ENCODE measurements at places on chromosomes 16 and 17. TPM values are rescaled to one million over a fixed set of nuclear protein-coding genes. Genes with fewer than 3 reads are reported as not detected.

C16orf90 gene
- 0.25 TPM for total RNA-seq

GALR2 gene
- 6.2 TPM for total RNA-seq

FNDC8 gene
- total RNA-seq = not detected

C16orf86 gene
- total RNA-seq = 2.0 TPM

ARHGAP27 gene
- total RNA-seq = 55.1 TPM

HS3ST4 gene
- total RNA-seq = not detected

ALDH3A1 gene
- total RNA-seq = 0.30 TPM

TMC8 gene
- 165 TPM for total RNA-seq

IKZF3 gene
- 60.8 TPM for total RNA-seq

MYO15A gene
- 1.0 TPM for total RNA-seq

WSCD1 gene
- total RNA-seq = not detected

ATP6V0A1 gene
- total RNA-seq = 25.5 TPM

TBC1D3D gene
- total RNA-seq = 0.41 TPM

NTN3 gene
- not detected for total RNA-seq

FOXN1 gene
- total RNA-seq = not detected

GDPD3 gene
- total RNA-seq = 25.8 TPM

CCDC200 gene
- not detected for total RNA-seq

CD2BP2 gene
- 57.3 TPM for total RNA-seq

SLC52A1 gene
- total RNA-seq = 0.23 TPM

NEUROD2 gene
- not detected for total RNA-seq

HOXB4 gene
- total RNA-seq = 0.89 TPM

IL34 gene
- total RNA-seq = not detected

TEX19 gene
- total RNA-seq = 0.18 TPM

CFAP52 gene
- not detected for total RNA-seq

CLEC16A gene
- 28.0 TPM for total RNA-seq

TP53TG3C gene
- not detected for total RNA-seq

FAM171A2 gene
- total RNA-seq = 0.35 TPM

GAS2L2 gene
- 0.16 TPM for total RNA-seq

NPB gene
- total RNA-seq = 0.27 TPM

ANKRD40CL gene
- not detected for total RNA-seq

B9D1 gene
- 7.5 TPM for total RNA-seq

KLHL10 gene
- 0.14 TPM for total RNA-seq

All from activated naive CD4-positive, alpha-beta T cell treated with anti-CD3 and anti-CD28 coated beads, Interleukin-2, amount 50 U/mL, for 72 hours (primary cell).